ENCODE measurements at places on chromosomes 4 and X.
A peak's percentile ranks its signal among the peaks of the same experiment; 100 is the strongest.

GRCh38 chr4:147765121-147765529, 33.2 kb downstream of the ARHGAP10 start:
- DNase-seq, result no peak

DNA sequence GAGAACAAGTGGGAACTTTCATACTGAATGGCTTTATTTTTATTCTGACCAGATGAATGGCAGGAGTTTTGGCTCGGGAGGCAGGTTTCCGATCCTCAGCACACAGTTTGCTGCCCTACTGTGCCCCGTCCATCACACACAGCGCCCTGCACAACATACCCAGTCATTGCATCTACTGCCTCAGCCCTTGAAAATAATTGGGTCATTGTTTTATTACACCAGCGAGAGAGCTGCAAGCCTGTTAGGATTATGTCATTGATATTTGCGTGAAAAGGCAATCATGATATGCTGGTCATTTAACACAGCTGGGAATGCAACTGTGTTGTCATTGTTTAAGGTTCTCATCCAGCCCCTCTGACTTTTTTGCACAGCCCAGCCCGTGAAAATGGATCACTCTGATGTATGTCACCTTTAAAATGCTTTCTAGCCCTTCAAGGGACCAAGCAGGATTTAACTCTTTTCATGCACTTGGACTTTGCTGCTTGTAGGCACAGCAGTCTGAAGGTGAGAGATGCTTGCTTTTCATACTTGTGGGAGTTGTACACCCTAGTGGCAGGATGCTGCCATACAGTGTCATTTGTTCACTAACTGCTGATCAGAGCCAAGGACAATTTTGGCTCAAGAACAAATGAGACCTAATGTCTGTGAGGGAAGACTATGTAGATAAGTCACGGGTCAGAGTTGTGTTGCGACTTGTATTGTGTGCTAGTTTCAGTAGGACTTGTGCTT, 62.3 kb downstream of the RTL9 start:
- no peak for DNase-seq

DNA sequence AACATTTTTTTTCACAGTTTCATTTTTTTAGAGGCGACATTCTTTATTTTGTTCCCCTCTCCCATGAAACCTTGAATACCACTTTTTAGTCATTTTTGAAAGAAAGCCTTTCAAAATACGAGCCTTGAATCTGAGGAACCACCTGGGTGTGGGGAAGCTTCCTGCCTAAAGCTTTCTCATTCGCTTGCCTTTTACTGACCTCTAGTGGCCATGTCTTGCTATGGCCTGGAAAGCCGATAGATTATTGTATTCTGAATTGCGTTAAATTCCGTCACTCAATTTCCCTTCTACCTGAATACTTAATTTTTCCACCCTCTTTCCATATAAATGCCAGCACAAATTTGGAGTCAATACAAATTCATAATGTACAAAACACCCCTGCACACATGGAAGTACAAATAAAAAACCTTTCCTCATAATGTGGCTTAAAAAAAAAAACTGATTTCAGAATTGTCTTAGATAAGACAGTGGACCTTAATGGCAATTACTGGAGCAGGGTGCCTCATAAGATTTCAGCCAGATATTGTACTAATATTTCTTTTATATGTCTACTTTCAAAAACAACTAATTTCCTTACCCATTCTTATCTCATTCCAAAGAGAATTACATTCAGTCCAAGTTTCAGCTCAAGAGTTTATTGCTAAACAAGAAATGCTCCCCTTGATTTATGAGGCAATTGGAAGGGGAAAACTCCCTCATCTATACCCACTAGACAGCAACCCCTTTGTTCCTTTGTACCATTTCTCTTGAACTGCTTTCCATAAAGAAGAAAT, 217.9 kb downstream of the CENPC start:
- peak; percentile 58 for DNase-seq

GRCh38 chr4:20421603-20421985, 169.9 kb downstream of the SLIT2 start:
- DNase-seq, result no peak

- DNase-seq, result peak; percentile 3
These were observed 474.2 kb downstream of the GBA3 start for GRCh38 chr4:23166919-23167318.

GRCh38 chr4:176309046-176309445, 10.7 kb upstream of the SPCS3 start:
- DNase-seq, result no peak

- DNase-seq, result peak; percentile 66
These were observed 503.6 kb upstream of the ZFP42 start for GRCh38 chr4:187491959-187492358.

- no peak for DNase-seq
These were observed 46.9 kb downstream of the WFS1 start for GRCh38 chr4:6316461-6317003.

- DNase-seq, result no peak
These were observed 65.3 kb downstream of the CLCN5 start for GRCh38 chrX:49987651-49988050.

DNA sequence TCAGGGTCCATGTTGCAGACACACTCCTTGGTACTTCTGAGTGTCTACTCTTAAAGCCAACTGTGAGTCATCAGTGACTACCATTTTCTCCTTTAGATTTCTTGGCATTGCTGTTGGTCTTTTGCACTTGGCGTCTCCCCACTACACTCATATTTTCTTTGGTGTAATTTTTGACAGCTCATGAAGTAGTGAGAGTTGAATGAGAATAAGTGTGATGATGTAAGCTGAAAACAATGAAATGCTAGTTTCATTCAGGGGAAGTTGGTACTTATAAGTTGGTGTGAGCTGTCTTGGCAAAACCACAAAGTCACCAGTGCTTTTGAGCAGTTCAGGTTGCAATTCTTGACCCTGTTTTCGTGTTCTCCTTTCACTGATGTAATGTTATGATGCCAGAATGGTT, 142.9 kb upstream of the ARX start:
- DNase-seq, result no peak

DNA sequence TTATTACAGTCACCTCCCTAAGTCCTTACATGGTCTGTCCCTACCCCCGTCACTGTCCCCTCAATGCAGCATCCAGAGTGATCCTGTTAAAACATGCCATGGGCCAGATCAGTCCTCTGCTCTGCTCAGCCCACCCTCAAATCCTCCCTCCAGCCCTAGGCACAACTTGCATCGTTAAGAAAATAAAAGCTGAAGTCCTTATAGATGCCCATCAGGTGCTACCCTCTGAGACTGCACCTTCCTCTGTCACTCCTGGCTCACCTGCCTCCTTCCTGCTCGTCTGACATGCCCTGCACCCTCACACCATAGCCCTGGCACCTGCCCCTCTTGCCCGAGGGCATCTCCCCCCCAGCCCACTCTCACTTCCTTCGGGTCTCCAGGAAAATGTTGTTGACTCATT, 4.1 kb downstream of the STK32B start:
- no peak for DNase-seq

- DNase-seq, result no peak
These were observed 98.0 kb downstream of the GASK1B start for GRCh38 chr4:158074851-158075250.

- no peak for DNase-seq
These were observed 143.4 kb upstream of the MED14 start for GRCh38 chrX:40878766-40879165.

- DNase-seq, result no peak
These were observed 40.0 kb upstream of the CYP2U1 start for GRCh38 chr4:107891299-107891698.

- DNase-seq, result no peak
These were observed 3.2 kb upstream of the NFKB1 start for GRCh38 chr4:102497986-102498385.

- DNase-seq, result no peak
These were observed 51.8 kb downstream of the ZNF827 start for GRCh38 chr4:145886871-145887240.

- DNase-seq, result no peak
These were observed 12.2 kb downstream of the SLITRK4 start for GRCh38 chrX:143623657-143624056.

DNA sequence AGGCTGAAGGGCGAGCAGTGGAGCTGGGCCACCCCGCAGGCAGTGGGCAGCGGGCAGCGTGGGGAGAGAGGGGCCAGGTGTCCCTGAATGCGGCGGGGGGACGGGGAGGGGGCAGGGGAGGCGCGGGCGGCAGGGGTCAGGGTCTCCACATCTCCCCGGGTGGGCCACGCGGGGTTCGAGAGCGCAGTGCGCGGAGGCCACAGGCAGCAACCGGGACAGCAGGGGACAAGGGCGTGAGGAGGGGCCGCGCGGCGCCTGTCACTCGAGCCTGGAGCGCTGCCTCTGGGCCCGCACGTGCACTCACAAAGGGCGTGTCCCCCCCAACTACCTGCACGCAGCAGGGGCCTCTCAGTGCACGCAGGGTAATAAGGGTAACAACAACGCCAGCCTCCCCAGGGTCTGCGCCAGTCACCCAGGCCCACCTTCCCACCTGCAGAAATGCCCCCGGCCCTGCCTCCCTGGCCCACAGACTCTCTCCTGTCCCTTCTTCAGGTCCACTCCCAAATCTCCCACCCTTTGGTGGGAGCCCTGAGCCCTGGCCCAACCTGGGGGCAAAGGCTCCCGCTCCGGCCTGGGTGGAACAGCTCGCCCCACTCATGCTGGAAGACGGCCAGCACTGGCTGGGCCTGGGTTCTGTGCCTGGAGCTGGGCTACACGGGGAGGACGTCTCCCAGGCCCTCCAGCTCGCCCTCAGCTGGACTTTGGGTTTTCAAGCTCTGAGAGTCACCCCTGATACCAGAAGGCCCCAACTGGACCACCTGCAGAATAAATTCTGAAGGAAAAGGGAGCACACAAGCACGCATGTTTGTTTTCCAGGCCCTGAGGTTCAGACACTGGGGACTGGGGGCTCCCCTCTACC, 53.2 kb downstream of the ZFYVE28 start:
- DNase-seq, result no peak

DNA sequence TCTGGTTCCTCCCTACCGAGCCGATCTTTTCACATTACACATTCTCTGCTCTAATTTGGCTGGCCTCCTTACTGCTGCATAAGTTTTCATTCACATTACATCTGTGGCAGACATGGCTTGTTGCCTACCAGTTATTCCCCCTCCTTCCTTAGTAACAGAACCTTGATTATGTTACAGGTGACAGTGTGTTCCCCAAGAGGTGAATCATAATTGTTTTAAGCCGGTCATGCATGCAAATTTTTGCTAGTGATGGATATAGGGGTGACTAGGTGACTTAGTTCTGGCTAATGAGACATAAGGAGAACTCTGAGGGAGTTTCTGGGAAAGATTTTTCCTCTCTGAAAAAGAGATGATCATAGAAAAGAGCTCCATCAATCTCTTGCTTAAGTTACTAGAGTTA, 8.4 kb upstream of the LAMP2 start:
- DNase-seq, result no peak

DNA sequence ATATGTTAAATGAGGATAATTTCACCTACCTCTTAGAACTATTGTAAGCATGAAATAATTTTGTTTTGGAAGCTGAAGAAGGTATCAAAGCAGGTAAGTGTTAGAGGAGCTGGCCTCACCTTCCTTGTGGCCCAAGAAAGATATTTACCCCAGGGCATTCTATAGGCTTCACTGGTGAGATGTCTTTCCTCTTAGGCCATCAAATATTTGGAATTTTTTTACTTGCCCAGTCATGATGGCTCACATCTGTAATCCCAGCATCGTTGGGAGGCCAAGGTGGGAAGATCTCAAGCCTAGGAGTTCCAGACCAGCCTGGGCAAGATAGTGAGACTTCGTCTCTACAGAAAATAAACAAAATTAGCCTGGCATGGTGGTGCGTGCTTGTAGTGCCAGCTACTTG, 6.1 kb upstream of the SMS start:
- no peak for DNase-seq

DNA sequence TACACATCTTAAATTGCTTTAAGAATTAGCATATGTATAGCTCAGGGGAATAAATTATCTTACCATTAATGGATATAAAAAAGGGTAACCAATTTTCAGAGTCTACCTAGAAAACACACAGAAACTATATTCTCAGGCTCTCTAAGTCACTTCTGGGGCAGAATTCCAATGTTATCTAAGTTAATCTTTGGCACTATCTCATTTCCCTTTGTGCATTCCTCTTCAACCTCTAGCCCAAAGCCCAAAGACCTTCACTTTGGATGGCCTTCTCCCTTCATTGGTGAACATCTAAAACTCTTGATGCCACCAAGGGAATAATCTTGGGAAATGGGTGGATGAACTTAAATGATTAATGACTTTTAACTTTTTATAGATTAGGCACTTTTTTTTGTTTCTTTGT, 108.3 kb downstream of the APBB2 start:
- DNase-seq, result peak; percentile 12

GRCh38 chrX:153884590-153884989, 1.4 kb downstream of the L1CAM start:
- no peak for DNase-seq

GRCh38 chr4:74453037-74453635, 8.2 kb downstream of the AREG start:
- no peak for DNase-seq

DNA sequence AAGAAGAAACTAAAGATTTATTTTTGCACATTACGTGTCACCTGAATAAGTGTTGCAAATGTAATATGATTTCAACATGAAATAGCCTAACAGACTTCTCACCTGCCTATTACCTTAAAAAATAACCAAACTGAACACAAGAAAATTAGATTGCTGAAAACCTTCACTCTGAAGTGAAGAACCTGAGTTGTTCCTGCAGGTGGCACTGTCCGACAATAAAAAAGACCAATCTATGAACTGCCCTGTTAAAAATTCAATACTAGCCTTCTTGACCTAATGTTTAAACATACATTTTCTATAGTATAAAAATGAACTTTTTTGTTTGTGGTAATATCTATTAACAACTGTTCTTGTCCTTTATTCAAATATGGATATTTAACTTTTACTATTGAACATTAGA, 69.2 kb upstream of the PNPLA4 start:
- DNase-seq, result peak; percentile 18

DNA sequence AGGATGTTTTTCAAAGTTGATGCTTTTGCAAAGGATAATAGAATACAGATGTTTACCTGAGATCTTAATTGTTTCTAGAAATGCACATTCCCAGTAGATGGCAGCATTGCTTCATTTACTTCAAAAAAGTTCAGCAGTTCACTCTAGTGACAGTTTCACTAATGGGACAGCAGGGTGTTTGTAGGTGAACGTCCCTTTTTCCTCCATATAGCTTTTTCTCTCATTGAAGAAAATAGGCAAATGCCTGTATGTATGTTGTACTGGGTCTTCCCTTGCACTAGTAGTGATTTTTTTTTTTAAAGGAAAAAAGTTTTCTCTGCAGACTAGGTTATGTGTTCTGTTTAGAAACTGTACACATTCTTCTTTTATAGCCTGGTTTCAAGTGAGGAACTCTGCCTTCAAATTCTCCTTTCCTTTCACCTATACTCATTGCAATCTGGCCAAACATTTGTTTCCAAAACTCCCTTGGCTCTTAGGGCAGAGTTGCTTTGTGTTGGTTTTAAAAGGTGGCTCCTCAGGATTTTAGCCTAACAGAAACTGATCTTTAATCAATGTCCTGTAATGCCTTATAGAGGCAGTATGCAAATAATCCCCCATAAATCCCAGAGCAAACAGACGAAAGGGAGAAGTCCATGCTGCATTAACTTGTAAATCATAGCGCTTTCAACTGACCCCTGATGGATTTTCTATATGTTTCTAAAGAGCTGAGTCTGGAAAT, 86.3 kb downstream of the EGF start:
- peak; percentile 66 for DNase-seq

- DNase-seq, result no peak
These were observed 5.1 kb upstream of the FAM184B start for GRCh38 chr4:17786567-17786966.
